ENCODE measurements at places on chromosomes 1 and 21. TPM values are rescaled to one million over a fixed set of nuclear protein-coding genes. Genes with fewer than 3 reads are reported as not detected.

- H3K36me3 ChIP-seq = no peaks in the 10 kb centered on the region
- H3K4me1 ChIP-seq = no peaks in the 10 kb centered on the region
- H3K4me3 ChIP-seq = no peak overlapping the region
- no peak overlapping the region for H3K27ac ChIP-seq
- no peak for DNase-seq
These were observed 430.6 kb upstream of the KAZN start for GRCh38 chr1:14167884-14168283.

- H3K4me1 ChIP-seq = peaks cover 7% of the 10 kb centered on the region
- H3K4me3 ChIP-seq = no peak overlapping the region
- no peak for DNase-seq
- H3K27ac ChIP-seq = no peak overlapping the region
These were observed 73.5 kb upstream of the PDC start for GRCh38 chr1:186534401-186534800.

- H3K4me1 ChIP-seq = no peaks in the 10 kb centered on the region
- H3K27me3 ChIP-seq = no peaks in the 10 kb centered on the region
- H3K4me3 ChIP-seq = no peak overlapping the region
- H3K36me3 ChIP-seq = no peaks in the 10 kb centered on the region
- H3K27ac ChIP-seq = no peak overlapping the region
- DNase-seq = no peak
These were observed 3.1 kb upstream of the KRTAP21-1 start for GRCh38 chr21:30758306-30758705.

Gene PCBP3
- total RNA-seq = 13.4 TPM

Gene PDZK1
- total RNA-seq = 0.20 TPM

- no peaks in the 10 kb centered on the region for H3K27me3 ChIP-seq
- no peak overlapping the region for H3K27ac ChIP-seq
- peak; percentile 38 for DNase-seq
- H3K4me3 ChIP-seq = no peak overlapping the region
- H3K36me3 ChIP-seq = no peaks in the 10 kb centered on the region
These were observed 147.5 kb downstream of the TRABD2B start for GRCh38 chr1:47849591-47850261.

GRCh38 chr1:217188280-217189237, 442.3 kb downstream of the GPATCH2 start:
- no peaks in the 10 kb centered on the region for H3K36me3 ChIP-seq
- no peaks in the 10 kb centered on the region for H3K4me1 ChIP-seq
- DNase-seq = no peak
- no peak overlapping the region for H3K27ac ChIP-seq

Gene UBXN10
- 0.44 TPM for total RNA-seq

- H3K4me1 ChIP-seq = peaks cover 6% of the 10 kb centered on the region
- H3K36me3 ChIP-seq = no peaks in the 10 kb centered on the region
- peak overlapping the region; percentile 84 for H3K27ac ChIP-seq
- H3K4me3 ChIP-seq = peak overlapping the region; percentile 58
- DNase-seq = no peak
These were observed 836 bp upstream of the GBP4 start for GRCh38 chr1:89199525-89200031.

- H3K27me3 ChIP-seq = no peaks in the 10 kb centered on the region
- H3K36me3 ChIP-seq = peaks cover 48% of the 10 kb centered on the region
These were observed 35.6 kb upstream of the EPHA8 start for GRCh38 chr1:22527555-22528296.

Gene SLC27A3
- total RNA-seq = 61.2 TPM

GRCh38 chr1:38225745-38226144, 179.2 kb upstream of the POU3F1 start:
- H3K4me1 ChIP-seq = no peaks in the 10 kb centered on the region
- no peak overlapping the region for H3K27ac ChIP-seq
- no peak overlapping the region for H3K4me3 ChIP-seq
- DNase-seq = no peak
- no peaks in the 10 kb centered on the region for H3K36me3 ChIP-seq

GRCh38 chr1:81998165-81998564, 197.4 kb downstream of the ADGRL2 start:
- H3K27me3 ChIP-seq = no peaks in the 10 kb centered on the region
- H3K27ac ChIP-seq = peak overlapping the region; percentile 36
- no peaks in the 10 kb centered on the region for H3K4me1 ChIP-seq
- no peak for DNase-seq

GRCh38 chr1:35449334-35450008, 107.7 kb downstream of the KIAA0319L start:
- no peaks in the 10 kb centered on the region for H3K27me3 ChIP-seq
- no peak overlapping the region for H3K4me3 ChIP-seq
- H3K36me3 ChIP-seq = no peaks in the 10 kb centered on the region

DNA sequence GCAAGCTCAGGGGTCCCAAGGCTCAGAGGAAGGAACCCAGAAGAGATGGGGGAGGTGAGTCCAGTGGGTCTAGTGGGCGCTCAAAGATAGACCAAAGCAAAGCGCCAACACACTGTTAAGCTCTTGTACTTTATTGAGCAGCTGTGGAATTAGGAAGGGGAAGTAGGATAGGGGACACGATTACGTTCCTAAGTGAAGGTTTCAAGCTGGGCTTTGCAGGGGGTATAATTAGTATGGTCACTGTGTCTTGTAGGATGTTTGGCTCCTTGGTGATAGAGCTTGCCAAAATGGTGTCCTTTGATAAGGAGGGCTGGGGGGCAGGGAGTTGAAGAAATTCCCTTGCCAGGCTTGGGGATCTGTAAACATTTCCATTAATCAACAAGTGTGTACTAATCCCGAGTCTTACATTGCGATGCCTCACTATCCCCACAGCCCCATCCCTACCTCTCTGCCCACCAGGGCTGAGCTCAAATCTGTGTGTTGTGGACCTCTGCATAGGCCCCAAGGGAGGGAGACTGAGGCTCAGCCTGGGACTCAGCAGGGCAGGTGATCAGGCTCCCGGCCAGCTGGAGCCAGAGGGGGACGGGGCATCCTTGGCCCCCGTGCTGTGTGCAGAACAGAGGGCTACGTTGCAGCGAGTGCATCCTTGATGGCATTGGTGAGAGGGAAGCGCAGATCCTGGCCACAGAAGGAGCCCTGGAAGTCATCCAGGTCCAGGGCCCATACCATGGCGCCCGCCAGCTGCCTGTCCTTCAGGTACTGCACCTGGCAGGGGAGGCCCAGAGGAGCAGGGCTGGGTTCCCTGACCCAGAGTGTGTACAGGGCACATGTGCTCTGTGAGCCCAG, 3.4 kb upstream of the MYBPH start:
- no peaks in the 10 kb centered on the region for H3K36me3 ChIP-seq
- H3K27ac ChIP-seq = no peak overlapping the region
- H3K4me3 ChIP-seq = no peak overlapping the region
- H3K27me3 ChIP-seq = no peaks in the 10 kb centered on the region

Gene PM20D1
- 0.87 TPM for total RNA-seq

DNA sequence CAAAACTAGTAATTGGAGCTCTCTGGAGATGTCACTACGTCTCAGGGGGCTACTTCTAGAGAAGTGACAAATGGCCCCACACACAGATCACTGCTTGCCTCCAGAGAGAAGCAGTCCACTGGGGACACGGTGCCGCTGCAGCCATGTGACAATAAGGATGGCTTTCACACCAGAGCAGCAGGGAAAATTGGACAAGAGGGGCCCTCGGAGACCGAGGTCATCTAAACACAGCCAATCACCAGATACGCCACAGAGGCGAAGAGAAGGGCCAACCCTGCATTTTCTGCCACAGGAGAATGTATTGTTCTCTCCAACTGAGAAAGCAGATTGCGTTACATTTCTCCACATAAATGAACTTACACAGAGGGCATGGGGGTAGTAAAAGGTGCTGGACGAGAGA, 51.2 kb upstream of the TIAM1 start:
- H3K27me3 ChIP-seq = no peaks in the 10 kb centered on the region
- no peak overlapping the region for H3K27ac ChIP-seq
- no peak for DNase-seq
- no peaks in the 10 kb centered on the region for H3K36me3 ChIP-seq
- H3K4me3 ChIP-seq = no peak overlapping the region

DNA sequence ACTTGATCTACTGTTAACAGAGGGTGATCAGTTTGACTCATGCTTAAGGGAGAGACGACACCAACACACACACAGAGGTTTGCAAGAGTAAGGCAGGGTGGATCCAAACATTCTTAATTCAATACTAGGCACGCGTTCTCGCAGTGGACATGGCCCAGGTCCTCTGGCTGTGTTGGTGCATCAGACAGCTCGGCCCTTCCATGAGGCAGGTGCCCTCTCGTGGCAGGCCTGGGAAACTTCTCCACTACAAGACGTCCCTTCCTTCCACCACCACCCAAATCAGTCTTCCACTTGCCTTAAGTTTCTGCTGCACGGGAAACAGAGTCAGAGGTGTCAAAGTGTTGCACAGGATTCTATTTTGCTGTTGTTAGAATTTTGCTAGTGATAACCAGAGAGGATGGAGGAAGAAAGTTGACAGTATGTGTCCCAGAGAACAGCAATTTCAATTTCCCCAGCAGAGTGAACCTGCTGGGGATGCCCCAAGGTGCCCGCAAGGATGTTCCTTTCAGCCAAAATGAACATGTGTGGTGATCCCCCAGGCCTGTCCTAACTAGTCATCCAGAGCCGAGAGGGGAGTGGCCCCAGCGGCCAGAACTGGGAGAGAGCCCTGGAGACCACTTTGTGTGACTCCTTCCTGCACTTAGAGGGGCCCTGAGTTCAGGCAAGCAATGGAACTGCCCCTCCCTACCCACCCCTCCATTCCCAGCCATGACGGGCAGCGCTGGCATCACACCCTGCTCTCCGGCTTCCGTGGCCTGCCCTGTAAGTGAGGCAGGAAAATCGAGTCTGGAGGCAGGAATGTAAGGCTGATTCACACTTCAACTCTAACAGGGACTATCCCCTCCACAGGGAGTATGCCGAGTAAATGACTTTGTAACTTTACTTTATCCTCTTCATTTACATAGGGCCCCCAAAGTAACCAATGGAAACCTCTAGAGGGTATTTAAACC, 34.8 kb downstream of the MX1 start:
- no peak overlapping the region for H3K4me3 ChIP-seq
- H3K27ac ChIP-seq = no peak overlapping the region
- DNase-seq = peak; percentile 53

GRCh38 chr1:6052543-6053205, 7.0 kb downstream of the KCNAB2 start:
- H3K36me3 ChIP-seq = no peaks in the 10 kb centered on the region
- peak; percentile 48 for DNase-seq
- no peak overlapping the region for H3K4me3 ChIP-seq
- no peaks in the 10 kb centered on the region for H3K4me1 ChIP-seq
- H3K27me3 ChIP-seq = no peaks in the 10 kb centered on the region

GRCh38 chr21:28742527-28742926, 250.2 kb downstream of the LTN1 start:
- no peak for DNase-seq
- no peak overlapping the region for H3K4me3 ChIP-seq
- H3K27ac ChIP-seq = no peak overlapping the region
- H3K36me3 ChIP-seq = no peaks in the 10 kb centered on the region

Gene CFHR5
- total RNA-seq = not detected

DNA sequence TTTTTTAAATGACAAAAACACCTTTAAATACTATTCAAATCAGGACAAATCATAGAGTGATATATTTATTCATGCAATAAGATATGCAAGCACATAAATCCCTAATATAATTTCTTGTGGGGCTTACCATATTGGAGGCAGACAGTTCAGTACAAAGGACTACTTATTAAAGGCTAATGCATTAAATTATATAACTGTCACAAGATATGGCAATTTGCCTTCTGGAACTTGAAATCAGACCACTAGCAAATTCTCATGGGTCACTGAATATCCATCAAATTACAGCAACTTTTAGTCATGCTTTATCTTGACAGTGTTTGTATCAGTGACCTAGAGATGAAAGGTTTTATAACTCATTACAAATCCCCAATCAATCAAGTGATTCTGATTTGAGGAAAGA, 54.1 kb upstream of the NCAM2 start:
- no peak for DNase-seq
- no peak overlapping the region for H3K4me3 ChIP-seq
- H3K27me3 ChIP-seq = no peaks in the 10 kb centered on the region
- H3K4me1 ChIP-seq = no peaks in the 10 kb centered on the region
- H3K36me3 ChIP-seq = no peaks in the 10 kb centered on the region
- no peak overlapping the region for H3K27ac ChIP-seq

GRCh38 chr1:64623750-64624191, 121.1 kb upstream of the RAVER2 start:
- H3K4me1 ChIP-seq = no peaks in the 10 kb centered on the region
- no peak overlapping the region for H3K4me3 ChIP-seq
- no peak for DNase-seq
- H3K36me3 ChIP-seq = no peaks in the 10 kb centered on the region
- H3K27me3 ChIP-seq = no peaks in the 10 kb centered on the region

GRCh38 chr1:37732111-37732780, 32.7 kb downstream of the EPHA10 start:
- H3K4me3 ChIP-seq = no peak overlapping the region
- H3K27ac ChIP-seq = no peak overlapping the region
- H3K36me3 ChIP-seq = no peaks in the 10 kb centered on the region

Gene GBP5
- total RNA-seq = 2.0 TPM

DNA sequence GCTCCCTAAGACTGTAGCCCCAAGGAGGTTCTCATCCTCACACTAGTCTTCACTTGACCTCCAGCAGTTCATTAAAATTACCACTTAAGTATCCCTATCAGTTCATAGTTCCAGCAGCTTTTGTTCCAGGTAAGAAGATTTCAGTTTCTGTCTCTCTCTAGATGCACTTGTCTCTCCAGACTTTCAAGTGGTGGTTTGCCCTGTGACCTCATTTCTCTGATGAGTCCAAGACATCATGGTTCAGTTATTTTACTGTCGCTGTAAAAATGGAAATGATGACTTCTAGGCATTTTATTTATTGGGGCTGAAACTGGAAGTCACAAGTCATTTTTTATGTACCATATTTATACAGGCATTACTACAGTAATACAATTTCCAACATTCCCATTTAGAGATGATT, 17.9 kb upstream of the RGS18 start:
- no peak overlapping the region for H3K27ac ChIP-seq
- no peaks in the 10 kb centered on the region for H3K4me1 ChIP-seq
- H3K4me3 ChIP-seq = no peak overlapping the region
- no peaks in the 10 kb centered on the region for H3K27me3 ChIP-seq

GRCh38 chr1:33560680-33561079, 88.2 kb downstream of the ZSCAN20 start:
- no peaks in the 10 kb centered on the region for H3K4me1 ChIP-seq
- no peaks in the 10 kb centered on the region for H3K27me3 ChIP-seq

Gene LRRC71
- total RNA-seq = 0.78 TPM

- no peak overlapping the region for H3K4me3 ChIP-seq
- no peaks in the 10 kb centered on the region for H3K4me1 ChIP-seq
- H3K27ac ChIP-seq = no peak overlapping the region
- H3K36me3 ChIP-seq = no peaks in the 10 kb centered on the region
- no peak for DNase-seq
- H3K27me3 ChIP-seq = no peaks in the 10 kb centered on the region
These were observed 65.7 kb downstream of the KIF26B start for GRCh38 chr1:245220381-245220985.

GRCh38 chr1:17757426-17757825, 2.3 kb downstream of the ACTL8 start:
- H3K27ac ChIP-seq = no peak overlapping the region
- no peak for DNase-seq
- no peaks in the 10 kb centered on the region for H3K36me3 ChIP-seq
- no peaks in the 10 kb centered on the region for H3K27me3 ChIP-seq
